ENCODE measurements at places on chromosomes 4 and X.

DNA sequence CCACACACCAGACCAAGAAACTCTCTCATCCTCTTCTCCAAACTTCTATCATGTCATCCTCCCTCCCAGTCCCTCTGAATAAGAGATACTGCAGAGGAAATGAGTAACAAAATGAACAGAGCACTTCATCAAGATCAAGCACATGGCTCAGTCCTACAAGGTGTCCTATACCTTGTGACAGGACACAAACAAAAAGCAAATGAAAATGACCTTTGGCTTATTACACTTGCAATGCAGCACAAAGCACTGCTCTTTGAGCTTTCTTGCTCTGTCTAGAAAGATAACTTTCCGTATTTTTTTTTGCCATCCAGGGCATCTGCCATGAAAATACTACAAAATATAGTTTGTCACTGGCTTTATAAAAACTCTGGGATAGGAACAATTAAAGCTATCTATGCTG is 402.7 kb downstream of the HNRNPD start:
- DNase-seq: no peak

DNA sequence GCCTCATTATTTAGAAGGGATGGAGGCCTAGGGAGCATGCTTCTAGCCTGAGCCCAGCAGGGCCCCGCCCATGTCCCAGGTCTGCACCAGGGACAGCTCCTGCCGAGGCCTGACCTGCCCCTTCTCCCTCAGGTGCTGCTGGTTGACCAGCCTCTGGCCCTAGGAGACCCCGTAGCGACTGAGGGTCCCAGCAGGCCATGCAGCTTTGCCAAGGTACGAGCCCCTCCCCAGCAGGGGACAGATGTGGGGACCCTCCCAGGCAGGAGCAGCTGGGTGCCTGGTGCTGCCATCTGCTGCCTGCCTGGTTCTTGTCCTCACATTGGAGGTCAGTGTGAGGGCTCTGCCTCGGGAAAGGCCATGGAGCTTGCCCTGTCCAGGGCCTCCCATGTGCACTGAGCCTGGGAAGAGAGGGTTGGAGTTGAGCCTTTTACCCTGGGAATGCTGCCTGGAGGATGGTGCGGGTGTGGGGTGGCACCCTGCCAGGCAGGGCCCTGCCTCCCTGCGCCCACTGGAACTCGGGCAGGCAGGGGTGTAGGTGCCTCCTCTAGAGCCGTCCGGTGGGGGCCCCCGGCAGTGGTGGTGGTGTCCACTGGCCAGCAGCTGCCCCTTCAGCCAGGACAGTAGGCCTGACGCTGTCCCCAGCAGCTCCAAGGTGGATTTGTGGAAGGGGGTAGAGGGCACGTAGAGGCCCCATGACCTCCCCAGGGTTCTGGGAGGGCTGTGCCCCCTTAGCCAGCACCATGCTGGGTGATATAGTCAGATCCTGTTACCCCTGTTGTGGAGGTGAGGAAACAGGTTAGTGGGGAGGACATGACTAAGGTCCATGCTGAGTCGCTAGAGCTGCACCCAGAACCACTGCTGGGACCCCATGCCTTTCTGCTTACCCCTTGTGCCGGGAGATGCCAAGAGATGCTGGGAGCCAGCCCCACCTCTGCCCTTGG is 2.2 kb upstream of the MSANTD1 start:
- no peak for DNase-seq

GRCh38 chrX:118420462-118420861 is 74.6 kb downstream of the WDR44 start:
- peak; percentile 71 for DNase-seq

GRCh38 chrX:134023851-134024281 is 38.5 kb upstream of the GPC3 start:
- peak; percentile 22 for DNase-seq

GRCh38 chrX:133513123-133513522 is 97.8 kb upstream of the GPC4 start:
- DNase-seq: no peak

Data from fibroblast of pulmonary artery (primary cell).